Motor neuron (in vitro differentiated cells): ENCODE measurements at places on chromosomes 2 and 18.

DNA sequence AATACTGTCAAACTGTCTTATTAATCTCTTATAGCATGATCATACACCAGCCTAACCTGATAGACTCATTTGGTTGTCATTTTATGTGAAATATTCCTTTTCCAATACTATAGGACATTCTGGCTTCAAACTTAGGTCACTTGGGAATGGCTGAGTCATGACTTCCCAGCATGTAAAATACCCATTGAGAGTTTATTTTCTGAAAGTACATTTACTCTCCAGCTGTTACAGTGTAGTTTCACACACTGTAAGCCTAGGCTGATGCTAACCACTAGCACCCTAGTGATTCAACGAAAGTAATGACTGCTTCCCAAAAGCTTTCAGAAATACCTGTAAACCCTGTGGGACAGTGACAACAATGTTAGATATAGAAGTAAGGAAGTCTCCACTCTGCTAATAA, 93.8 kb downstream of the FIGN start:
- peak; percentile 59 for ATAC-seq

DNA sequence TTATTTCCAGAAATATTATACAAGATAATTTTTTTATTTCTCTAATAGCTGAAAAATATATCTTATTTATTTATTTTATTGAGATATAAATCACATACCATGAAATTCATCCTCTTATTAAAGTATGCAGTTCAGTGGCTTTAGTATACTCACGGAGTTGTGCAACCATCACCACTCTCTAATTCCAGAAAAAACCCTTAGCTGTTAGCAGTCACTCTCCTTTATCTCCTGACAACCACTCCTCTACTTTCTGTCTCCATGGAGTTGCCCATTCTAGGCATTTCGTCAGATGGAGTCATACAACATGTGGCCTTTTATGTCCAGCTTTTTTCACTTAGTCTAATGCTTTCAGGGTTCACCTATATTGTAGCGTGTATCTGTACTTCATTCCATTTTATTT, 66.5 kb downstream of the TCF7L1 start:
- ATAC-seq, result peak; percentile 57

DNA sequence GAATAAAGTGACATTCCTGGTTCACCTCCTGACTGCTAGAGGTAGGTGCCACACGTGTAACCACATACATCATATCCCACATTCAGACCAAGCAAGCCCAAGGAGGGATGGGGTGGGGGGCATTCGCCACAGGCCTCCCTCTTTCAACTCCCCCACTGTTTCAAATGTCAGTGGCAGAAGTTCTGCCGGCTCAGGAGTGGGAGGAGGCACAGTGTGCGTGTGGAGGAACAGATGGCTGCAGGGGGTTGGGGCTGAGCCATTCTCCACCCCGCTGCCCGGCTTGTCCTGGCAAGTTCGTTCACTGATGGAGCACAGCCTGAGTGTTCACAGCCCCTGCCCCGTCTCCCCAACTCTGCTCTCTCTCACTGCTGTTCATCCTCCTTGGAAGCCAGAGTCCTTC, 75.4 kb upstream of the TANC1 start:
- ATAC-seq, result no peak

- no peak for ATAC-seq
Observed at GRCh38 chr2:232955856-232956255, 57.2 kb downstream of the NGEF start.

DNA sequence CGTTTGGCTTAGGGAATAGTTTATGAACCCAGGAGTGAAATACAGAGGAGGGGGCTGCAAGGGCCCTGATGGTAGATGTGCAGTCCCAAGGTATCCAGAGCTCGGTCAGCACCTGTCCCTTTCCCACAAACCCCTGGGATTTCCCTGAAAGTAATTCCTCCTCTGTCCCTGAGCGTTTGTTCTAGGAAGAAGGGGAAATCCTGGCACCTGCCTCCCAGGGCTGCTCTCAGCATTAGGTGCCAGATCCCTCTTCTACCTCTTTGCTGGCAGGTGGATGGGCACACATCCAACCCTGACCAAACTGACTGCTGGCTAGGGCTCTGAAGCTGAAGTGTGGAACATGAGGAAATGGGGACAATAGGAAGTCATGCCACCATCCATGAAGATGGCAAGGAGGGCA, 824.0 kb downstream of the SLC4A3 start:
- no peak for ATAC-seq

- ATAC-seq, result no peak
Observed at GRCh38 chr2:39511605-39512433, 74.7 kb upstream of the MAP4K3 start.
